ENCODE measurements at places on chromosomes 5 and 9.

GRCh38 chr5:58499941-58500340, 8.7 kb downstream of the GAPT start:
- no peak for DNase-seq

DNA sequence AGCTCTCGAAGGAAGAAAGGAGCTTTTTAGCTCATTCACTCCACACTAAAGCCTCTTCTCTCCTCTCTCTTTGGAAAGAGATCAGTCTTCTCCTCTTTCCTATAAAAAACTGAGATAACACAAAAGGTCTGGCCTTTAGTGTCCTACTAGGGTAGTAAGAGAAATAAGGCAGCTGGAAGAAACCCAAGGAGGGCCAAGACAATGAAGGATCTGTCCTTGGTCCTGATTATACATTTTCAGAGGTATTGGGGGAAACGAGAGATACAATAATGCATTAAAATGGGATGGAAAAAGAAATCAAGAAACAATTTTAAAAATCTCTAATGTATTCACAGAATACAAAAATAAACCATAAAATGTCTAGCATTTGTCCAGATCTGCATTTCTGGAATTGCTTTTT, 184.0 kb downstream of the SLF1 start:
- no peak for DNase-seq

GRCh38 chr5:61280205-61280604, 51.9 kb upstream of the ZSWIM6 start:
- DNase-seq, result no peak

DNA sequence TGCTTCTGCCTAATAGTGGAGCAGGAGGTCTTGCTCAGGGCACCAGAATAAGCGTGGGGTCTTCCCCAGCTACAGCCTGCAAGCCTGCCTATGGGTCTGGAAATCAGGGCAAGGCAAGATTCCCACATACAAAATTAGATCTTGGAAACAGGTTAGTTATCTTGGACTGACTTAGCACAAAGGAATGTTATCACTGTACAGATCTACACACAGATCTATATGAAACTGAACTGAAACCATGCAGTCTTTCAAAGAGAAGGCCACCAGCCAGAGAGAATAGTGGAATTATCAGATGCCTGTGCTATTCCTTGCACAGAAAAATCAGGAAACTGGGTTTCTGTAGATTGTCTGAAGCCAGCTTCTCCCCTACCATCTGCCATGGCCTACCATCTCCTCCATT, 585.7 kb downstream of the ACTL7B start:
- DNase-seq, result no peak

- DNase-seq, result no peak
These were observed 7.9 kb downstream of the PRUNE2 start for GRCh38 chr9:76897804-76898525.

DNA sequence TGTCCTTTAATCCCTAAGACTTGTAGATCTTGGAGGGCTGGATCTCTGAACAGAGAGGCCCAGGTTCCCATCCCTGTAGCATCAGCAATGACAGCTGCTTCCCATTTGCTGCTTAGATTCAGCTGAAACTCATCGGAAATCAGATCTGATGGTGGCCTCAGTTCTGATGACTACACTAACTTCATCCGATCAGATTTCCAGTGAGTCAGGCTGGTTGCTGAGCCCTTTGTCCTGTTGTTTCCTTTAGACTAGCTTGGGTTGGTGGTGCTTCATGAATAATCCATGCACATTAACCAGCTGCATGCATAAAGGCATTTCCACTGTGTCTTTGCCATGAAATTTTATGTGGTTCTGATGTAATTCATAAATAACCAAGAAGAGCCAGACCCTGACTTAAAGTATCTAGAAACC, 195.2 kb upstream of the TUT7 start:
- no peak for DNase-seq

GRCh38 chr5:134579284-134579771, 53.3 kb downstream of the SAR1B start:
- no peak for DNase-seq

GRCh38 chr9:87387351-87388011, 110.2 kb upstream of the DAPK1 start:
- DNase-seq, result no peak

- DNase-seq, result no peak
These were observed 208.2 kb downstream of the ZNF608 start for GRCh38 chr5:124538191-124538590.

DNA sequence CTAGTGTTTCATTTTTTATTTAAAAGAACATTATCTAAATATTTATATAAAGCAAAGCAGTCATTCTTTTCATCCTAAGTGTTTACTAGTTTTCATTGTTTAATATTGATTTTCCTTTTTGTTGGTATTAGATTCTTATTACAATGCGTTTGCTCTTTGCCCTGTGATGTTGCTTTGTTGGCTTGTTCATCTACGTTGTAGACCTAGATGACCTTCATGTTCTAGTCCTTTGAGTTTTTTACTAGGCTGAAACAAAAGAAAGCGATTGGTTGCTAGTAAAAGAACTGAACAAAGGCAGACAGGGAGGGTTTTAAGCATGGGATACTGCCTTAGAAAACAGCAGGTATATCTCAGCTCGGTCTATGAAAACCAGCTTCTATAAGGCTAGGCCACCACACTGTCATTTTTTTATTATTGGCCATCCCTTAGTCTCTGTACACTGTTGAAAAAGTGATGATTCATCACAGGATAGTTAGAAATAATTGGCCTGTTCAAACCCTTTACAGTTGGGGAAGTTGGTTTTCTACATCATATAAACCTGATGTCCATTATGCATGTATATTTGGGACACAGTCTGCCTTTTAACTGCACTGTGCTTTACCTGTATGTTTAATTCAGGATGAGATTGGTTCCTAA, 119.0 kb downstream of the ZCCHC7 start:
- no peak for DNase-seq

GRCh38 chr9:6307551-6308096, 20.6 kb upstream of the TPD52L3 start:
- DNase-seq, result no peak

- no peak for DNase-seq
These were observed 39.6 kb downstream of the RXRA start for GRCh38 chr9:134365791-134366222.

DNA sequence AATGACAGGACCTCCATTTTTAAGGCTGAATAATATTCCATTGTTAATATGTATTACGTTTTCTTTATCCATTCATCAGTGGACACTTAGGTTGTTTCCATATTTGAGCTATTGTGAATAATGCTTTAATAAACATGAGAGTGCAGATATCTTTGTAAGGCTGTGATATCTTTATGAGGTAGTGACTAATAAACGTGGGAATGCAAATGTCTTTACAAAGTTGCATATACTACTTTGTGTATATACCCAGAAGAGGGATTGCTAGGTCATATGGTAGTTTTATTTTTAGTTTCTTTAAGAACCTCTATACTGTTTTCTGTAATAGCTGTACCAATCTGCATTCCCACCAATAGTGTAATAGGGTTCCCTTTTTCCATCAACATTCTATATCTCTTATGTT, 148.7 kb downstream of the FOCAD start:
- no peak for DNase-seq

GRCh38 chr5:121550989-121551388, 300.7 kb upstream of the FTMT start:
- DNase-seq, result no peak

GRCh38 chr5:124274949-124275348, 471.5 kb downstream of the ZNF608 start:
- DNase-seq, result no peak

Data from left forelimb (tissue), 1 donor.